ENCODE measurements at places on chromosomes 6 and 20.
A peak's percentile ranks its signal among the peaks of the same experiment; 100 is the strongest.

GRCh38 chr6:4403828-4404227 lies 268.5 kb upstream of the ECI2 start:
- DNase-seq, result peak; percentile 13

DNA sequence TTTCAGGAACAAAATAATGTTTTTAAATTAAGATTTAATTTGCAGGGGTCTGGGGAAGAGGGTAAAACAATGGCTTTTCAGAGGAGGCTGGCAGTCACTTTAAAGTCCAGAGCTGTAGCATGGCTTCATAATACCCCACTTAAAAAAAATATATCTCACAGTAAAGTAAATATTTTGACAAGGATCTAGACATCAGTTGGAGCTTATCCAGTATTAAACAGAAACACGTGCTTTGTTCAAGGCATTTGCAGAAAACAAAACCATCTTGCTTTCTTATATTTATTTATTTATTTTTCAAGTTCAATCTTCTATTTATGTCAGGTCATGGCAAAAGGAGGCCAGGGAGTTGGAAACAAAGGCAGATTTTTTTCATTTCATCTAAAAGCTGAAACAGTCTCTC lies 53.3 kb upstream of the PRL start:
- DNase-seq, result no peak

GRCh38 chr20:9215539-9215938 lies 146.7 kb downstream of the PLCB4 start:
- no peak for DNase-seq

GRCh38 chr6:127343809-127344659 lies 625 bp upstream of the ECHDC1 start:
- peak; percentile 55 for DNase-seq

- peak; percentile 39 for DNase-seq
These were observed 16.7 kb upstream of the DEF6 start for GRCh38 chr6:35280903-35281302.

GRCh38 chr6:95690328-95690727 lies 113.0 kb downstream of the MANEA start:
- no peak for DNase-seq

- DNase-seq, result peak; percentile 78
These were observed 517.3 kb upstream of the PTCHD4 start for GRCh38 chr6:48628316-48628715.

- no peak for DNase-seq
These were observed 189.1 kb upstream of the SULF2 start for GRCh38 chr20:47974234-47974878.

DNA sequence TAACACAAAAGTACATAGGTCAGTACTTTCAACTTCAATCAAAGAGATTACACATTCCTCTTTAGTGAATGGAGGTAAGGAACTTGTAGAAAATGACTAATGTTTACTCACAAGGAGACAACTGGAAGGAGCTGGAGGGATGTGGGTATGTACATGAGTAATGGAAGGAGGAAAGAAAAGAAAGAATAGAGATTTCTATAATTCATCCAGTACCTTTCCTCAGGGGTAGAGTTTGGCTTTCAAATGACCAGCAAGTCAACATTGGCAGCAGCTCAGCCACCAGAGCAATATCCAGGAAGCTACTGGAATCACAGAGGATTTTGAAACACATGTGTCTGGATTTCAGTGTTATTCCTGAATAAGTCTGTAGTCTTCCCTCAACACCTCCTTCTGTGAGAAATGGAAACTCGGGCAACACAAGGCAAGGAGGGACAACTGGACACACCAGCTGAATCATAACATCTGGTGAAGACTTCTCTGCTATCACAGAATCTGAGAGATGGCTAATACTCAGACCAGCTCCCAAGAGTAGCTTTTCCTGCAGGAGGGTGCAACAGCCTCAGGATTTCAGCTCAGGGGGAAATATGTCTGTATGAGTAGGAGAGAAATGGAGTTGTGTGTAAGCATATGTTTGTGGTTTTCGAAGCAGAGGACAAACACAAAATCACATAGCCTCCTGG lies 98.8 kb downstream of the HAO1 start:
- peak; percentile 51 for DNase-seq

GRCh38 chr6:137248702-137249101 lies 29.5 kb upstream of the IFNGR1 start:
- no peak for DNase-seq

DNA sequence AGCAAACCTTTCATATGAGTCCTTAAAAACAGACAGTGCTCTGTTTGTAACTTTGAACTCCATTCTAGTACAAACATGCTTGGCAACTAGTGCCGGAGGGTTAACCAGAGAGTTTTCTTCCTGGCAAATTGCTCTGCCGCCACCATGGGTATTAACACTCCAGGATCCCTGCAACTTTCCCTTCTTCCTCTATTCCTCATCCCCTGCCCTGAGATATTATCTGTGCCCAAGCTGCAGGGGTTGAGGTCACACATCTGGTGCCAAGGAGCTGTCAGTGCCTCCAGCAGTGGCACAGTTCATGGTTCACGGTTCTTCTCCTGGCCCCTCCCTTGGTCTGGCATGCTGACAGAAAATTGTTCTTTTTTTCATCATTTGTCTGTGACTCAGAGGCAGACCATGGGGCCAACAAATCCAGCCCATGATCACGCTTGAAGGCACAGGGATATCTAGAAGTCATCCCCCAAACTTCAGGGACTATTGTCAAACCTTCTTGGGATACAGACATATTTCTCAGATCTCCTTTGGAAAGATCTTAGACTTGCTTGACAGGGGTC lies 77.5 kb downstream of the ATXN1 start:
- DNase-seq, result peak; percentile 86

DNA sequence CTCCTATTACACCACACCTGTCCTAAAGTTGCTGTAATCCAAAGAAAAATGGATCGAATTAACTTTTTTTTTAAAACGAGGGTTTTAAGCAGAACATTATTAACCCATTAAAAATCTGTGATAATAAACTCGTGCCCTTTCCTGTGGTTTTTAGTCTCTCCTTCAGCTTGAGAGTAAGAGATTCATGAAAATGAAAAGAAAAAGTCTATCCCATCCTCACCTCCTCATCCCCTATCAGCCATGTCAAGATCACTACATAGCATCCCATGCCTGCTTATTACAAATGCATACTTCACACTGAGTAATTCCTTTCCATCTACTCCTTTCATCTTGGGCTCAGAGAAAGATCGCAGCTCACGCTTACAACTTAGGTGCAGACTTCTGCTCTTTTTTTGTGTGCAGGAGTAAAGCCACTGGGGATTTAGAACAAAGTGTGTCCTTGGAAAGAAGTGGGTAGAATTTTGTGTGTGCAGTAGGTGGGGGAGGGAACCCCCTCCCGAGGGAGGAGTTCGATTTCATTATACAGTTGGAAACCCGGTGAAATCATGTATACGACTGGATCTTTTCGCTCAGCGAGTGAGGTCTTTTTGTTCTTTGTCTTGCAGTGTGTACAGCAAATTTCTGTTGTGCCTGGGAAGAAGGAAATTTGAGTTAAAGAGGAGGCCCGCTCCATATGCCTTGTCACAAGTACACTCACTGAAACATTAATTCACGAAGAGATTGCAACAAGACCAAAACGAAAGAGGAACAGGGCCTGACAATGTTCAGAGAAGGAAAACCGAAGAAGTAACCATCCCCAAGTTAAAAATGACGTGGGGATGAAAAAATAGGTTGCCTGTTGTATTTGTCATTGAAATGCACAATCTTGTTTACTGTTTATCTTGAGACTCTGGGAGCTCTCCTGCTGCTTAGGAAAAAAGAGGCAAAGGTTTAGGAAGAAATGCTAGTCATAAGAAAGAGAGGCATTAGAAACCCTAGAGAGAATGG lies 146.5 kb upstream of the ZNF217 start:
- peak; percentile 66 for DNase-seq

- no peak for DNase-seq
These were observed 121.4 kb upstream of the TCF21 start for GRCh38 chr6:133767357-133767970.

- no peak for DNase-seq
These were observed 23.5 kb downstream of the PLAGL2 start for GRCh38 chr20:32183947-32184635.

GRCh38 chr6:1212919-1213318 lies 99.0 kb upstream of the FOXQ1 start:
- no peak for DNase-seq

- no peak for DNase-seq
These were observed 89.4 kb upstream of the ISM1 start for GRCh38 chr20:13131688-13132087.

GRCh38 chr20:16189371-16189770 lies 383.9 kb downstream of the KIF16B start:
- no peak for DNase-seq

DNA sequence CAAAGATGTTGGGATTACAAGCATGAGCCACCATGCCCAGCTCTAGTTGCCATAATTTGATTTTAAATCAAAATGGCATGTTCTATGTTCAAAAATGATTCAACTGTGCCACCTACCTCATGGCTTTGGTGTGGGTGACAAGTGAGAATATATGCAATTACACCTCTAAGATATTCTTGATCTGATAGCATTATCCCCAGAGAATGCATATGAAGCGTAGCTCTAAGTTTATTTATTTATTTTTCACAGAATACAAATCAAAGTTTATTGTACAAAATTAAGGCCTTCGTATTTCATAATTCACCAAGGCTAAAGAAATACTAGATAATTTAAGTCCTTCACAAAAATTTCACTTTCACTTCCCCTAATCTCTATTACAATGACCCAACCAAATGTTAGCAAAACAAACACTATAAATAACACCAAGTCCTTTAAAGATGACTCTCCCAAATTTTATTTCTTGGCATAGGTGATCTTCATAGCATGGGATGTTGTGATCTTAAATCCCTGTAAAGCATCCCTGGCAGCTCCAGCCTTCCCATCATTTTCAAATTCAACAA lies 205.9 kb upstream of the TAB2 start:
- no peak for DNase-seq

GRCh38 chr20:52963131-52963530 lies 9.0 kb upstream of the TSHZ2 start:
- no peak for DNase-seq

DNA sequence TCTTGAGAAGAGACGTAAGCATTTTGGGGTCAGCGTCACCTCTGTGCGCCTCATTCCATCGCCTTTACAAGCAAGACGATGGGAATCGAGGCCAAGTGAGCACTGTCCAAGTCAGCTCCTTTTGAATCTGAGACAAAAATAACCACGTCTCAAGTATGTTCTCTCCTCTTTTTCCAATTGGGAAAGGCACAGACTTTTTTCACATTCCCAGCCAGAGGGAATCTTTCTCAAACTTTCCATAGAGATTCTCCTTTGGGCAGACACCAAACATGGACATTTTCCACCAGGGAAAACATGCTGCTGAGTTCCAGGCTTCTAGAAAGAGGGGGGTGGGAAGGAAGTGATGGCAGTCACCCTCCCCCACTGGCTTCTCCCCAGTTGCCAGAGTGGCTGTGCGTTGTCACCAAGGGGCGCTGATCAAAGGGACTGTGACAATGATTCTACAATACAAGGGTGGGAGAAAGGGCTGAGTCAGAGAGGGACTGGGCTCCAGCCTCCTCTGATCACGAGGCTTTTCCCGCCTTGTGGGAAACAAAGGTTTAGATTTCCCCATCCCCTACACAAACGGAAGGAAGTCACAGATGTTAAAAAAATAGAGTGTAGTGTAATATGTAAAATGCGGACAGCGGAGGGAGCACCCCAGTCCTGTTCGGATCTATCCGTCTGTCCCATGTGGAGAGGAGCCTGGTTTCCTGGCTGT lies 281.9 kb upstream of the RNF24 start:
- no peak for DNase-seq

DNA sequence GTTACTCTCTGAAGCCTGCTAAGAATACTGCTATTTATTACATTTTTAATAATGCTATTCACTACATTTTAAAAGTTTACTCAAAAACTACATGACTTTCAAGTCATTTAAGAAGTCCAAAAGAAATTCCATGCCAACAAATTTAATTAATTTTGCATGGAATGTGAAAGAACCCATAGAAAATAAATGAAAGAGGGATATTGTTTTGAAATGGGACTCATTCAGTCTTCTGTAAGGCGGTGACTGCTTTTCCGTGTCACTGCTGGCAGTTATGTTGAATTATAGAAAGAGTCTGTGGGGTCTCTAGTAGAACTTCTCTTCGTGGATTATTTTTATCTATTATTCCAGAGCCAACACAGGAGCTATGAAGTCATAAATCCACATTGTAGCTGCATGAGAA lies 211.2 kb downstream of the LAMA2 start:
- no peak for DNase-seq

GRCh38 chr6:31186052-31186734 lies 15.7 kb upstream of the POU5F1 start:
- no peak for DNase-seq

- DNase-seq, result no peak
These were observed at the start of gene NFYA for GRCh38 chr6:41072836-41073202. Gene NFYA, plus strand, starts transcription at chr6:41072974. Its CDS starts 6,116 bp downstream, at chr6:41079090.

DNA sequence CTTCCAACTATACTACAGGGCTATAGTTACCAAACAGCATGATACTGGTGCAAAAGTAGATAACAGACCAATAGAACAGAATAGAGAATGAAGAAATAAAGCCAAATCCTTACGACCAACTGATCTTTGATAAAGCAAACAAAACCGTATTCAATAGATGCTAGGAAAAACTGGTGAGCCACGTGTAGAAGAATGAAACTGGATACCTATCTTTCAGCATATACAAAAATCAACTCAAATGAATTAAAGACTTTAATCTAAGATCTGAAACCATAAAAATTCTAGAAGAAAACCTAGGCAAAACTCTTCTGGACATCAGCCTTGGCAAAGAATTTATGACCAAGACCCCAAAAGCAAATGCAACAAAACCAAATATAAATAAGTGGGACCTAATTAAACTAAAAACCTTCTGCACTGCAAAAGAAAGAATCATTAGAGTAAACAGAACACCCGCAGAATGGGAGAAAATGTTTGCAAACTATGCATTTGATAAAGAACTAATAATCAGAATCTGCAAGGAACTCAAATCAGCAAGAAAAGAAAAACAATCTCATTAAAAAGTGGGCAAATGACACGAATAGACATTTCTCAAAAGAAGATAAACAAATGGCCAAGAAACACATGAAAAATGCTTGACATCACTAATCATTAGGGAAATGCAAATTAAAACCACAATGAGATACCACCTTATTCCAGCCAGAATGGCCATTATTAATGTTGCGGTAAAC lies 109.8 kb downstream of the TAF4 start:
- no peak for DNase-seq

- no peak for DNase-seq
These were observed 95.1 kb upstream of the OLIG3 start for GRCh38 chr6:137589067-137589848.

- DNase-seq, result no peak
These were observed 6.0 kb upstream of the RIPPLY2 start for GRCh38 chr6:83847179-83847578.

All from astrocyte of the hippocampus (primary cell).